Activated T-helper 17 cell treated with anti-CD3 and anti-CD28 coated beads, Interleukin-2, amount 50 U/mL, for 72 hours (primary cell): ENCODE measurements at places on chromosomes 1 and 21.

DNA sequence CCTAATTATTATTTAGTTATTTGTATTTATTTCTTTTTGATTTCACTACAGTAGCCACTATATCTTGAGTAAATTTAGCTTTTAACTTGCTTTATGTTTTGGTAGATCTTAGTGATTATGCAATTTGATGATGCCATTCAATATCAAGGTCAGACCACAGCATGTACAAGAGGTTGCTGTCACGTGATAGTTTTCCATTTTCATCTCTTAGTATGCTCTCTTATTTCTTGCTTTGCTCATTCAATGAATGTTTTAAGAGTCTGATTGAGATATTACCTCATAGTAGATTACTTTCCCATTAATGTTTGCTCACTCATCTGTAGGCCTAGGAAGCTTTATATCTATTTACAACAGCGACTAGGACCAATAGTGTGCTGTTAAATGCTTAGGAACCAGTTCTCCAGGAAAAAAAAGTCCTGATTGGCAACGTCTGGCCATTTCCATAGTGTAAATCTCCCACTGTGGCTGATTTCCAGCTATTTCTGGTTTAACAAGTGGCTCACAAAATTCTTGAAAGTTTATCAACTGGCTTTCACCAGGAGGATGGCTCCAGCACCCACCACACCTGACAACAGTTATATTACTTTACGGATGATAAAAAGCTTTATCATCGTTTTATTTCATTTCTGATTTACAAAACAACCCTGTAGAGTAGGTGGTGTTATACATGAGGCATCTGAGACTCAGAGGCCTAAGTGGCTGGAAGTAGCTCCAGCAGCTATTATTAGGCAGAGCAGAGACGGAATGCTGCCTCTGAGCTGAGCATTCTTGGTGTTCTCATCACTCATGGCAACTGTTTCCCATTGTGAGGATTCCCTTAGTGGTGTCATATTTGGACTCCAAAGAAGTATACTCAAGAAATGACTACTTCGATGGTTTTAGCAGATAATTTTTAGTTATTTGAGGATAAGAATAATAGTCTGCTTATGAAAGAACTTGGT lies 235.2 kb downstream of the DISC1 start:
- ATAC-seq: peak; percentile 14

DNA sequence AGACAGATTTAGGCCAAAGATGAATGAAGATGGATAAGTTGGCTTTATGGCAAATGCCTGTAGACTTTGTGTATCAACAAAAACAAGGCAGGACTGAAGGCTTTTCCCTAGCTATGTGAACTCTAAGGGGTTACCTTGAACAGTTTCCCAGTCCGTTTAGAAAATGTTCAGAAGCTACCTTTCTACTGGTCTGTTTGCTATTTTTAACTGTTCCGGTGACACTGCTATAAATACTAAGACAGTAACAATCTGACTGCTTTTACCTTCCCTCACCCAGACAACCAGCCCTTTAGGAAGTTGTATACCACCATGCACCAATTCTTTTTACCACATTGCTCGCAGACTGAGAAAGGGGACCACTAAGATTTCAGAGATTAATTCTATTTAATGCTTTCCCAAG lies 102.2 kb downstream of the PHTF1 start:
- no peak for ATAC-seq

GRCh38 chr1:59368008-59368670 lies 71.2 kb downstream of the FGGY start:
- no peak for ATAC-seq

DNA sequence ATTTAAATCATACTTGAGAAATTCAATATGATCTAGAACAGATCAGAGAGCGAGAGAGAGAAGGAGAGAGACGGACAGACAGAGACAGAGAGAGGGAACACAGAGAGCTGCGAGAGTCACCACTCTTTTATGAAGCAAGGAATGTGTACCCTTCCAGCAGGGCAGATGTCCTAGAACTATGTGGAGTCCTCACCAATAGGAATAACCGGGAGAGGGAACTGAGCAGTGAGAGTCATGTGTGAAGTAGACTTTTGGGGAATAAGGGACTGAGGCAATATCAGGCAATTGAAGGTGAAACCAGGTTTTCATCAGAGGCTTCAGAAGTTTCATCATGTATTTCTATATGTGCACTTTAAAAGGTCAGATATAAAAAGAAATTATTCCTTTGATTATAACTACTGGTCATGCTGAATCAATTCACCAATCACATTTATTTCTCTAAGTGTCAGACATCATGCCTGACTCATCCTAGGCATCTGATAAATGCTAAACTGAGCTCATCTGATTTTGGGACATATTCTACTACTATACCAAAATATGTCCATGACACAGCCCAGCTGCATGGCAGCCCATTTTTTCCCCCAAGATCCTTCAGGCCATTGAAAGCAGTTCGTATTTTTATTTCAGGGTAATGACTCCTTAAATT lies 22.4 kb downstream of the VTCN1 start:
- no peak for ATAC-seq

- no peak for ATAC-seq
Measured at GRCh38 chr1:215083383-215083961, 935 bp downstream of the KCNK2 start.

DNA sequence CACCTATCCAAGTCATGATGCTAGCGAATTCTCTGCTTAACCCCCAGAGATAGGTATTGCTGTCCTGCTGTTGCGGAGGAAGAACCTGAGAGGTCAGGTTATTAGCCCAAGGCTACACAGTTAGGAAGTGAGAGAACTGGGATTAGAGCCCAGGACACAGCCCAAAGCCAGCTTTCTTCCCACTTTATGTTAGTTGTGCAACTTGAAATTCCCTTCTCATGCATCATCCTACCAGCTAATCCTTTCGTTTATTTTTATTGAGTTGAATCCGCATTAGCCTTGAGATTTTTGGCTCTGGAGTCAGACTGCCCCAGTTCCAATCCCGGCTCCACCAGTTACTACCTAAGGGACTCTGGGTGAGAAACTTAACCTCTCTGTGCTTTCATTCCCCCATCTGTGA lies 65.4 kb downstream of the PLEKHA6 start:
- no peak for ATAC-seq

GRCh38 chr1:35745124-35745730 lies 24.6 kb downstream of the CLSPN start:
- ATAC-seq: no peak
